ENCODE measurements at places on chromosomes 1 and 21. TPM values are rescaled to one million over a fixed set of nuclear protein-coding genes. Genes with fewer than 3 reads are reported as not detected.

TNFAIP8L2 gene
- 16.8 TPM for total RNA-seq

KCNH1 gene
- not detected for total RNA-seq

GJA4 gene
- total RNA-seq: 5.9 TPM

DNA sequence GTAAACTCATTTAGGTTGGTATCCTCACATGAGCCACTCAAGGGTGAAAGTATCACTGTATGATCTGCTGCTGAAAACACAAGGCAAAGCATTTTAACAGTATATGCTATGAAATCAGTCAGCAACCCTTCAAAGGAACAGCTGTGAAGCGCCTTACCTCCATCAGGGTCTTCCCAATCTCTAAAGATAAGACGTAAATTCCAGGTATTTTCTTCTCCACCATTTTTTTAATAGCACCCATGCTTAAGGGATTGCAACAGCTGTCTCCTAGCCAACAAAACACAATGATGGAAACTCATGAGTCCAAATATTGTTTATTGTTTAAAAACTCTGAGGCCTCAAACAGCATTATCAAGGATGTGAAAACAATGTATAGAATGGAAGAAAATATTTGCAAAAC lies 4.8 kb downstream of the PPT1 start:
- no peak for DNase-seq

DNA sequence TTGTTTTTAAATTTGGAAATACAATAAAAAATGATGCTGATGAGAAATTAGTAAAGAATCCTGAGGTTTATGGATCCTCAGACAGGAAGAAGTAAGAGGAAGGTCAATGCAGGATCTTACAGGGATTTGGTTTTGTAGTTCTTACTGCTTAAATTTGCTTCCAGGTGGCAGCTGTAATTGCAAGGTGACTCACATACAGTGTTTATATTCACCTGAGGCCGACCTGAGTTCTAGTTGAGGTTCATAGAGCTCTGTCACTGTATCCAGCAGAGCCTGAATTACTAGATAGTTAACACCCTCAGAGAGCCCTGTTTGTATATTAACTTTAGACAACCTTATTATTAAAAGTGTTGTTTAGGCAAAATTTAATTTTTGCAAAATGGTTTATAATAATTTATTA lies 1.4 kb upstream of the WDR26 start:
- DNase-seq: no peak

Data from natural killer cell treated with Interleukin-12 subunit alpha and Interleukin-12 subunit beta and Interleukin-15 and Interleukin-18, amount 100 ng/mL, for 72 hours (primary cell).